Cardiac fibroblast (primary cell): ENCODE measurements at places on chromosomes 6 and 20.
A peak's percentile ranks its signal among the peaks of the same experiment; 100 is the strongest.

GRCh38 chr20:38873050-38873581 is 53.1 kb upstream of the FAM83D start:
- DNase-seq = no peak

DNA sequence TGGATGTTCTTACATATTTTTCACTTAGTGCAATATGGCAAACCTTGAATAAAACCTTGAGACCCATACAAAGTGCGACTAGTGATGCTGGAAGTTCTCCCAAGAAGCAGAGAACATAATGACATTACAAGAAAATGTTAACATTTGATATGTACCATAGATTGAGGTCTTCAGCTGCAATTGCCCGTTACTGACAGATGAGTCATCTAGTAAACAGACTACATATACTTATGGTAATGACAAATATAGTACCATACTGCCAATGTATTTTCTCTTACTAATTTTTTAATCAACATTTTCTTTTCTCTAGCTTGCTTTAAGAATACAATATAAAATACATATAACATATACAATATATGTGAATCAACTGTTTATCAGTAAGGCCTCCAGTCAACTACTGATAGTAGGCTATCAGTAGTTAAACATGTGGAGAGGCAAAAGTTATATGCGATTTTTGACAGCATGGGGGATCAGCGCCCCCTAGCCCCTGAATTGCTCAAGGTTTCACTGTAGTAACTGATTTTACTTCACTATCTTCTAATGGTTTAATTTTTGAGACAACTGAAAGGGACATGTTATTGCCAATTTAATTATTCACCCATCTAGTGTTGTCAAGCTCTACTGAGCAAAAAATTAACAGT is 166.7 kb upstream of the ADGRB3 start:
- DNase-seq = peak; percentile 8

DNA sequence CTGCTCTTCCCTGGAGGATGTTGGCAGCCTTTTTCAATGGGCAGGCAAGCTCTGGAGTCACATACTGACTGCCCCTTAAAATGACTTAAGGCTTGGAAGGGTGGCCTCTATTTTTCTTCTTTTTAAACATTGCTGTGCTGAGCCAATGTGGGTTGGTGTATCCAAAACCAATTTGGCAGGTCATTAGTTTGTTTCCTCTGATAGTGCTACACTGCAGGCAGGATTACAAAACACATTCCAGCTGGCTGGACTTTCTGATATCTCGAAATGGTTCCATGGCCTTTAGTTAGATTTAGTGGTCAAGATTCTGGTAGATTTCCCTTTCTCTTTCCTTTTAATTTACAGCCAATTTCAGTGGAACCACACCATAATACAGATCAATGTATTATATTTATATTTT is 28.1 kb upstream of the BMP2 start:
- no peak for DNase-seq

GRCh38 chr6:44265722-44266233 is 427 bp upstream of the NFKBIE start:
- no peak for DNase-seq

- DNase-seq = peak; percentile 76
Observed at GRCh38 chr20:18224968-18225568, 63.3 kb upstream of the ZNF133 start.

GRCh38 chr6:154857529-154857928 is 124.3 kb downstream of the SCAF8 start:
- DNase-seq = no peak

- DNase-seq = peak; percentile 45
Observed at GRCh38 chr20:47784599-47785310, 526 bp downstream of the SULF2 start.

GRCh38 chr6:43799551-43800297 is 29.7 kb downstream of the VEGFA start:
- DNase-seq = no peak

GRCh38 chr6:56795466-56796195 is 152.9 kb upstream of the DST start:
- DNase-seq = no peak

GRCh38 chr6:31806470-31807272 is at the start of gene LSM2:
LSM2 (minus strand) TSS chr6:31806966; CDS start chr6:31806757, 209 bp downstream.
- peak; percentile 97 for DNase-seq

DNA sequence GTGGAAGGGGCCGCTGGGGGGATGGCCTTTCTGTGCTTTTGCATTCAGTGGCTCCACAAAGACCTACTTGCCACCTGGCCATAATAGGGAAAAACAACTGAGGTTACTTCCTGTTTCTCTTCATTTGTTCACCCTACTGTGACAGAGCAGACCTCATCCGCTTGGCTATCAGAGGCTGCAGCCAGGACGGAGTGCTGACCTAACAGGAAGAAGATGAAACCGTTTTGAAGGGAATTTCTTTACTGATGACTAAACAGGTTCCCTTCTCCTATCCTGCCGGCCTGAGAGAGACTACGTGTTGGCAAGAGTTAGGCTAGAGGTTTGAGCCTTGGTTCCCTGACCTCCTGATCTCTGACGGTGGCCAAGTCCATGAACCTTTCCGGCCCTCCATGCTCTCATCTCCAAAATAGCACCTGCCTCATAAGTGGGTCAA is 21.3 kb downstream of the PRR18 start:
- no peak for DNase-seq

GRCh38 chr20:11054266-11054993 is 380.6 kb upstream of the JAG1 start:
- DNase-seq = no peak

DNA sequence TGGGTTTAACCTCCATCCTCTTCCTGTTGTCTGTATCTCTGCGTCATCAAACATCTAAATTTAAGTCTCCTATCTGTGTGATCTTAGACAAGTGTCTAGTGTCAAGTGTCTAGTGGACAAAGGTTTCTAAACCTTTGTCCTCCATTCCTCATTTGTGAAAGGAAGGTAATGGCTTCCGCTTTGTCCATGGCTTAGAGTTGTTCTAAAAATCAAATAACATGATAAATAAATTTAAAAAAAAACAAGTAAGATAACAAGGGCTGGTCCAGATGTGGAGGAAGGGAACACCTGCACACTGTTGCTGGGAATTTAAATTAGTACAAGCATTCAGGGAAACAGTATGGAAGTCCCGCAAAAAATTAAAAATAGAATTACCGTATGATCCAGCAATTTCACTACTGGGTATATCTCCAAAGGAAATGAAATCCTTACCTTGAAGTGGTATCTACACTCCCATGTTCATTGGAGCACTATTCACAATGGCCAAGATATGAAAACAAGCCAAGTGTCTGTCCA is 17.6 kb upstream of the SERPINB1 start:
- DNase-seq = no peak

DNA sequence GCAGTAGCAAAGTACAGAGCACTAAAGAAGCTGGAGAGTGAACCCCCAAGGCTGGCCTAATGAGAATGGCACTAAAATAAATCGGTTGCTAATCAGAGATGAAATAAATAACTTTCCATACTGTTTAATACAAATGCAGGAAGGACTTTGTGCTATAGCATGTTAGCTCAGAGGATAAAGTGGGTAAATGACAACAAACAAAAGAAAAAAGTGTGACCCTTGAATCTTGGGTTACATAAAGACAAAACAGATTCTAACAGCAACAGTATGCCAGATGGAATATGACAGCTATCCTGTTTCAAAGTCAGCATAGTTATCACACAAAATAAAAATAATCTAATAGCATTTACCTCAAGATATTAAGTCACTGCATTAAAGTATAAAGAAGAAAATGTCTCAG is 622.7 kb downstream of the PHF3 start:
- DNase-seq = no peak
